ENCODE measurements at places on chromosomes 12 and 14. TPM values are rescaled to one million over a fixed set of nuclear protein-coding genes. Genes with fewer than 3 reads are reported as not detected.

- no peaks in the 10 kb centered on the region for H3K27me3 ChIP-seq
- DNase-seq, result no peak
- no peak overlapping the region for H3K4me3 ChIP-seq
- no peaks in the 10 kb centered on the region for H3K36me3 ChIP-seq
- no peak overlapping the region for H3K27ac ChIP-seq
Measured at GRCh38 chr12:113604666-113605065, 133.0 kb upstream of the LHX5 start.

DNA sequence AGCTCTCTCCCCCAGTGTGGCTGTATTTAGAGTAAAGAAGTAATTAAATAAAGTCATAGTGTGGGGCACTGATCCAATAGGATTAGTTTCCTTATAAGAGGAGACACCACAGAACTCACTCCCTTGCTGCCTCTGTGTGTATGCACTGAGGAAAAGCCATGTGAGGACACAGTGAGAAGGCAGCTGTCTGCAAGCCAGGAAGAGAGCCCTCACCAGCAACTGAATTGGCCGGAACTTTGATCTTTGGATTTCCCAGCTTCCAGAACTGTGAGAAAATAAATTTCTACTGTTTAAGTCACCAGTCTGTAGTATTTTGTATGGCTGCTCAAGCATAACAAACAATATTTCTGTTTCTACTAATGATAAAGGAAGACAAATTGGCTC is 368.7 kb upstream of the PRICKLE1 start:
- H3K4me1 ChIP-seq, result no peaks in the 10 kb centered on the region
- no peak overlapping the region for H3K4me3 ChIP-seq
- H3K27me3 ChIP-seq, result no peaks in the 10 kb centered on the region
- DNase-seq, result peak; percentile 63
- H3K36me3 ChIP-seq, result no peaks in the 10 kb centered on the region

Gene KITLG
- 64.6 TPM for total RNA-seq

Gene TC2N
- 0.26 TPM for total RNA-seq

Gene RPL10L
- total RNA-seq, result not detected

All from fibroblast of lung (primary cell).